ENCODE measurements at places on chromosomes 16 and 17.

DNA sequence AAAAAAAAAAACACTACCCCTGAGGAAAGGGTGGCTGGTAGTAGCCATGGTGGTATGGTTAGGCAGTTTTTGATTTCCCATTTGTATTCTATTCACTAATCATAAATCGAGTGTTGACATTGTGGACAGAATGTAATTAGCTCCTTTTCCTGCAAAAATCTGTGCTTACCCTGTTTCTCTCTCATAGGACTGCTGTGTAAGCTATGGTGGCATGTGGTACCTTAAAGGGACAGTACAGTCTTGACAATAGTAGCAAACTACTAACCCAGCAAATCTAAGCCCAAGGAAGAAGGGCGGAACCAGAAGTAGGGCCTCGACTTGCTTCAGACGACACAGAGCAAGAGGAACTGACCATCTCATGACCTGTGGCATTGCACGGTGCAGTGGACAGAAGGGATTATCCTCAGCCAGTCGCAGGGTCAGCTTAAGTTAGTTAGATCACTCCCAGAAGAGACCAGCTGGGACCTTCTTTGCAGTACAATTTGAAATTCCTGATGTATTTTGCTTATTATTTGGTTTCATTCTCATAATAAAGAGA lies 36.3 kb downstream of the POLR3E start:
- DNase-seq = no peak

DNA sequence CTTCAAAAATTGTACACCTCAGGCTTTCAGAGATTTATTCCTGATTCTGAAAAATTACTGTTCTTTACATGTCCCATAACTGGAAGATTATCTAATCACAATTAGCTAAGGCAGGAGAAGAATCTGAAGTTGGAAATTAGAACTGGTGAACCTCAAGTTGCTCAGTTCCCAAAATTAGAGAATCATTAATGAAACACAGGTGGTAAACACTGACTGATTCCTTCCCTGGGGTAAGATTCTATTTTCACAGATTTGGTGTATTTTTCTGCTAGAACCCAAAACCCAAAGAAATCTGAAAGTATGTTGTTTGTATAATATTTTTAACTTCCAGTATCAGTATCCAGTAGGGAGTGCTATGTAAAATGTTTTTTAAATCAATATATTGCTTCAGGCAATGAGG lies 25.7 kb downstream of the PHKB start:
- no peak for DNase-seq

GRCh38 chr16:51055434-51055833 lies 95.6 kb downstream of the SALL1 start:
- no peak for DNase-seq

DNA sequence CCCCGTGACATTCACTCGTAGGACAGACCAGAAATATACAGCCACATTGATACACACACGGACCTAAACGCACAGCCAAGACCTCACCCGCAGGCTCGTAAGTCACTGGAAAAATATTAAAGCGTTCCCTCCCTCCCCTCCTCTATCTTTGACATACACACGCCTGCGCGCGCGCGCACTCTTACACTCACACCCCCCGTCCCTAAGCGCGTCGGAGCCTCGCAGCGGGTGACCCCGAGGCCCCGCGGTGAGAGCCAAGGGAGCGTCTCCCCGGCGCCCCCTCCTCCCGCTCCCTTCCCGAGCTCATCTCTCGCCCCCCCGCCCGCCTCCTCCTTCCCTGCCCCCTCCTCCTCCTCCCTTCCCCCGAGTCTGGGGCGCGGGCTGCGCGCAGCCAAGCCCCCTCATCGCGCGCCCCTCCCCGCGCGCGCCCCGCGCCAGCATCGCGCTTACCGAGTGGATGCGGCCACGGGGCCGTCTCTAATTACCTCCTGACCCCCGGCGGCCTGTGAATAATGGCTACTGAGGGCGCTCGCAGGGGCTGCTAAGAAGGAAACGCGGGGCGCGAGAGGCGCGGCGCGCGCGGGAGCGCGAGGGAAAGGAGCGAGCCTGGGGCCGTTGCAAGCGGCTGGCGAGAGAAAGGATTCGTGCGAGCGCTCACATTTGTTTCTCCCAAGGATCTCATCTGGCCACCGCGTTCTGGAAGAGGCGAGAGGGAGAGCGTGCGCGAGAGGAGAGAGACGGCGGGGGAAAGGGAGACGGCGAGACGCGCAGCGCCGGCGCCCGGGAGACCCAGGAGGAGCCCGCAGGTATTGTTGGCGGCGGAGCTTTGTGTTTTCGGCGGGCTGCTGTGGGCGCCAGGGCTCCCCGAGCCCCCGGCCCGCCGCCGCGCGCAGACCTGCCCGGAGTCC lies 42.4 kb downstream of the RAI1 start:
- peak; percentile 73 for DNase-seq

- no peak for DNase-seq
Measured at GRCh38 chr16:66918355-66918754, 330 bp downstream of the CDH16 start.

DNA sequence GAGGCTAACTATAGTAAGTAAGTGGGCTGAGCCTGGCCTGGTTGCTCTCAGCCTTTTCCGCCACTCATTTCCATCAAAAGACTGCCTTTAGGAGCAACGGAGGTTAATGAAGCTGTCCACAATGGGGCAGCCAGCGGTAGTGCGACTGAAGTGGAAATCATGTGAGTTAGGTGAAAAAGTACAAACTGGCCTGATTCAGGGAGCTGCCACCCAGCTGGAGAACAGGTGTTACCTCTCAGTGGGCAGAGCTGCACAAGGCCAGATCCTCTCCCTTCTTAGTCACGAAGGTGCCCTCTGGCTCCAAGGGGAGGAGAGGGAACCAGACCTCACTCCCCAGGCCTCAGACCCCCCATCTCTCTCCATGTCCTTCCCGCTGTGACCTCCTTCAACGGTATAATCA lies 34.4 kb upstream of the CDRT4 start:
- DNase-seq = no peak

GRCh38 chr16:73225983-73226382 lies 178.1 kb upstream of the ZFHX3 start:
- DNase-seq = no peak

DNA sequence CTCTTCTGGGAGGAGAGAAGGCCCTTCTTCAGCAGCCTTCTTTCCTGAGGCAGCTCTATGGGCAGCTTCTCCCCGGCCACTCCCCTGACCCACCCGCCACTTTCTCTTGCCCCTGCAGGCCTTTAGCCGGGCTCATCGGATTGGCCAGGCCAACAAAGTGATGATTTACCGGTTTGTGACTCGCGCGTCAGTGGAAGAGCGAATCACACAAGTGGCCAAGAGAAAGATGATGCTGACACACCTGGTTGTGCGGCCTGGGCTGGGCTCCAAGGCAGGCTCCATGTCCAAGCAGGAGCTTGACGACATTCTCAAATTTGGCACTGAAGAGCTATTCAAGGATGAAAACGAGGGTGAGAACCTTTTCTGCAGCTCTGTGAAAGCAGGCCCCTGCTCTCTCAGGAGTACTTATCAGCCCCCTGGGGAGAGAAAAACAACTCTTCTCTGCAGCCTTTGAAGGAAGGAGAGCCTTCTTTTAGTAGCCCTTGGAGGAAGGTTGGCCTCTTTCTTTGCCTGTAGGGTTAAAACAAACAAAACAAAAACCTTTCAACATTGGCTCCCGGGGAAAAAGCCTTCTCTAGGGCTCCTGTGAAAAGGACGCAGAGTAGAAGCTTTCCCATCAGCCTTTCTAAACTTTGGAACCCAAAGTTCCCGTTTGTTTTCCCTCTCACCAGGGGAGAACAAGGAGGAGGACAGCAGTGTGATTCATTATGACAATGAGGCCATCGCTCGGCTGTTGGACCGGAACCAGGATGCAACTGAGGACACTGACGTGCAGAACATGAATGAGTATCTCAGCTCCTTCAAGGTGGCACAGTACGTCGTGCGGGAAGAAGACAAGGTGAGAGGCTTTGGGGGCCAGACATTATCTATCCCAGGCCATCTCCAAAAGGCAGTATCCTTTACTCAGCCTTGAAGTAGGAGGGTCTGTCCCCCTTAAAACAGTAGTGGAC lies 12.7 kb downstream of the RNF227 start:
- DNase-seq = no peak

DNA sequence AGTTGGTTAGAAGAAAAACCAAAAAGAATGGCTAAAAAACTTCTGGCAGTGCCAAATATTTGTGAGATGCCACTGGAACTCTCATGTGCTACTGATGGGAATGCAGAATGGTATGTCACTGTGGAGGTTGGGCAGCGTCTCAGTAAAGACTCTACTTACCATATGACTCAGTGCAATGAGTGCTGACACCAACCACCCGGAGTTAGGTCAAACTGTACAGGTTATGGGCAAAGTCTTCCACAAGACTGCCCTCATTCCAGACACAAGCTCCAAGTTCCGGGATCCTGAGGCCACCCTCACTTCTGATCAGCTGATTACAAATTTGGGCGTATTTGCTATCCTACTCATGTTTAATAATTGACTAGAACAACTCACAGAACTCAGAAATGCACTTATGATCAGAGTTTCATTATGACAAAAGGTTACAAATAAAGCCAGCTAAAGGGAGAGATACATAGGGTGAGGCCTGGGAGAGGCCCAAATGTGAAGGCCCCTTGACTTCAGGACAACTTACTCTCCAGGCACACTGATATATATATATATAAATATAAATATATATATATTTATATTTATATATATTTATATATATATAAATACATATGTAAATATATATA lies 114.9 kb downstream of the TRIM37 start:
- no peak for DNase-seq

GRCh38 chr17:77531002-77531401 lies 390.2 kb downstream of the SEC14L1 start:
- DNase-seq = no peak

- DNase-seq = no peak
Measured at GRCh38 chr17:1272701-1273100, 2.5 kb downstream of the BHLHA9 start.

DNA sequence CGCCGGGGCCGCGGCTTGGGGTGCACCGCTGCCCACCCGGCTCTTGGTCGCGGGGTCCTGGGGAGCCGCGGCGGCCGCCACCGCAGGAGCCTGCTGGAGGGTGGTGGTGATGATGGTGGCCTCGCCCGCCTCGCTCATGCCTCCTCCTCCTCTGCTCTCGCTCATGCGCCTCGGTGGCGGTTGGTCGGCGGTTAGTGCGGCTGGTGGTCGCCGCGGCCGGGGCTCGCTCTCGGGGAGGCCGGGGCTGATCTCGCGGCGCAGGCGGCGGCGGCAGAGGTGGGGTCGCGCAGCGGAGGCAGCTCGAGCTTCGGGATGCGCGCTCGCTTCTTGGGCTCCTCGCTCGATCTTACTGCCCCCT lies 41.6 kb downstream of the AHSP start:
- DNase-seq = no peak

- no peak for DNase-seq
Measured at GRCh38 chr16:5041600-5042133, 7.9 kb upstream of the NAGPA start.

DNA sequence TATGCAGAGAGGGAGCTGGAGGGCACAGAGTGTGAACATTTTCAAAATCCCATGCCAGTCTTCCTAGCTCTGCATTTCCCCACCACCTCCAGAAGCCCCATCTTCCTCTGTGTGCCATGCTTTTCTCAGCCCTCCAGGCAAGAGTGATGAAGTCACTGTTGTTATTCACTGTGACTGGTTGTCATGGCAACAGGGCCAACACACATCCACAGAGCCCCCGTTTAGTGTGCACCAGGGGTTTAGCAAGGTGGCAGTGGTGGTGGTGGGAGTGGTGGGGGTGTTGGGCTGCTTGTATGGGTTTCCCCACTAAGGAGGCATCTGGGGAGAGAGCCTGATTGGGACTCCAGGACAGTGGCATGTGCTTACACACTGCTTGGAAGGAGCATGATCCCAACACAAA lies 309.9 kb upstream of the ASIC2 start:
- DNase-seq = peak; percentile 40

DNA sequence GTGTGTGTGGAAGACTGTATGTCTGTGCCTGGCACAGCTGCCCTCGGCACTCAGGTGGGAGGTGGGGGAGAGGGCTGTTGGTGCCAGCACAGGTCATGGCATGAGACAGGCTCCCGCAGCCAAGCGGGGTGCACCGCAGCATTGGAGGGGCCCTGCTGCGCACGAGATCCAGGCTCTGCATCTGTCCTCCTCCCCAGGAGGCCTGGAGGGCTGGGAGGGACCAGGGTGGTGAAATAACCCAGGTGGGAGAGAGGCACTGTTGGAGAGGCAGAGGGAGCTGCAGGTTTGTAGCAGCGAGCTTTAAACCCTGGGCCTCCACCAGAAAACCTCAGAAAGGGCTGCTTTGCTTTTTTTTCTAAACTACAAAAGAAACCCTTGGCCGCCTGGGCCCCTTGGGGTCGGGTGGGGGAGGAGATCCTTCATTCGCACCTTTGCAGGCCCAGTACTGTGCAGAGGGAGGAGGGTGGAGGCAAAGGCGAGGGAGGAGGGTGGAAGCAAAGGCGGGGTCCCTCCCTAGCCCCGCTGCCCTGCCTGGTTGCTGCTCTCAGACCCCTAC lies 241.7 kb downstream of the SEC14L1 start:
- DNase-seq = no peak

GRCh38 chr16:86881861-86882273 lies 303.5 kb downstream of the FOXL1 start:
- DNase-seq = no peak

GRCh38 chr17:35614810-35615209 lies 27.7 kb downstream of the AP2B1 start:
- no peak for DNase-seq

- no peak for DNase-seq
Measured at GRCh38 chr16:47971225-47971624, 184.6 kb downstream of the ABCC12 start.

GRCh38 chr17:78196716-78197115 lies 9.6 kb downstream of the AFMID start:
- DNase-seq = no peak

DNA sequence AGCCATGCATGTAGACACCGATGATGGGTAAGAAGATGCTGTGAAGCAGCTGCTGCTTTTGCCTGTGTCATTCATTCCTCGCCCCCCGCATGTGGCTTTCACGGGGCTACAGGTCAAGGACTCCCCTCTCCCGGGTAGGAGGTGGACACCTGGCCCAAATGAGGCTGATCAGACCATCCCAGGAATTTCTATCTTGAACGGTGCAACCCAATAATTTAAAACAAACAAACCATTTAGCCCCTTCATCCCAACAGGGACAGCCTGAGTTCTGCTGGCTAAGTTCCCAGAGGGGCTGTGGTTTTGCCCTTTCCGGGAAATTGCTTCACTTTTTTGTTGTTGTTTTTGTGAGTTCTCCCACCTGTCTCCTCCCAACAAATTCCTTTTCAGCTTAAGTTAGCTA lies 137.7 kb upstream of the CDH5 start:
- no peak for DNase-seq

- no peak for DNase-seq
Measured at GRCh38 chr17:44002141-44002848, 2.1 kb upstream of the NAGS start.
